ENCODE measurements at places on chromosomes 1 and 21.
A peak's percentile ranks its signal among the peaks of the same experiment; 100 is the strongest.

DNA sequence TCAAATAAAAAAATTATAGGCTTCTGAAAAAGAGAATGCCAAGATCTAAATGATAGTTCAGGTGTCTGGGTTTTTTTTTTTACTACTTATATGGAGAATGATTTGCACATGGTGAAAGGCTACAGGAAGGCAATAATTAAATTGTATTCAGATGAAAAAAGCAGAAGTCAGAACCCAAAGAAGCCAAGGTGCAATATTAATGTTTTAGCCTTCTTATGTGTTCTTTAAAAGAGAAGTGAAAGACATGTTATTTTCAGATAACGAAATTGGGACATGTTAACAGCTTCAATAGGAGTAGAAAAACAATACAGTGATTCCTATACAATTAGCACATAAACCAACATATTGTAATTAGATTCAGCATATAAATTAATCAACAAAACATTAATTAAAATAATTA, 452.9 kb upstream of the PRMT6 start:
- DNase-seq, result no peak

DNA sequence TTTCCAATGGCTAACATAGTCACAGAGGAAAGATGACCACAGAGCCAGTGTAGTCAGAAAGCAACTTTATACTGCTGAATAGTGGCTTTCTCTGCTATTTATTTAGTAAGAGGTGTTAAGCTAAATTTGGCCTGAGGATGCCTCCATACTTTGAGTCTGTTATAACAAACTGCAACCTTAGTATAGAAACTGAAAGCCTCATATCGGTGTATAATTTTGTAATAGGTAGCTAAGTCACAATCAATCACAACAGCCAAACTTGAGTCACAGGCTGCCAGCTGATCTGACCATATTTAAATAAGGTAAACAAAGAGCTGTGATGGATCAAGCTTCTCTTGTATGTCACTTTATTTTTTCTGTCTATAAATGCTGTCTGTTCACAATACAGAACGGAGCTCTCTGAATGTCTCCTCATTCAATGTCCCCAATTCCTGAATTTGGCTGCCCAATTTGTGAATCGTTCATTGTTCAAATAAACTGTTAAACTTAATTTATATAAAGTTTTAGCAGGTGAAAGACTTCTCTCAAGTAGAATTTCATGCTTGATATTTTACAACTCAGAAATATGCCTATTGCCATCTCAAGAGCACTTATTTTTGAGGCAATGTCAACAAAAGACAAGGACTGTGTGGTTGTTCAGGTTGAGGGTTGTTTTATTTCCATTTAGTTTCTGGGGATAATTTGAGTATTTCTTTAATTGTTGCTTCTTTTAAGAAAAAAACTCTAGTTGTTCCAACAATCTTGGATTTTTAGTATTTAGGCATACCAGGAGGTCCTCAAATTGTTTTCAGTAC, 339.7 kb upstream of the B3GALT2 start:
- DNase-seq, result no peak

- no peak for DNase-seq
These were observed 11.4 kb downstream of the SOX13 start for GRCh38 chr1:204084247-204084772.

- peak; percentile 31 for DNase-seq
These were observed 49.8 kb downstream of the CDKN2C start for GRCh38 chr1:51019811-51020210.

GRCh38 chr1:100626397-100626796, 88.5 kb downstream of the GPR88 start:
- DNase-seq, result no peak
